Activated CD4-positive, alpha-beta T cell treated with anti-CD3 and anti-CD28 coated beads, Interleukin-2, amount 50 U/mL, for 1 hour (primary cell): ENCODE measurements at places on chromosomes 6 and 20.

DNA sequence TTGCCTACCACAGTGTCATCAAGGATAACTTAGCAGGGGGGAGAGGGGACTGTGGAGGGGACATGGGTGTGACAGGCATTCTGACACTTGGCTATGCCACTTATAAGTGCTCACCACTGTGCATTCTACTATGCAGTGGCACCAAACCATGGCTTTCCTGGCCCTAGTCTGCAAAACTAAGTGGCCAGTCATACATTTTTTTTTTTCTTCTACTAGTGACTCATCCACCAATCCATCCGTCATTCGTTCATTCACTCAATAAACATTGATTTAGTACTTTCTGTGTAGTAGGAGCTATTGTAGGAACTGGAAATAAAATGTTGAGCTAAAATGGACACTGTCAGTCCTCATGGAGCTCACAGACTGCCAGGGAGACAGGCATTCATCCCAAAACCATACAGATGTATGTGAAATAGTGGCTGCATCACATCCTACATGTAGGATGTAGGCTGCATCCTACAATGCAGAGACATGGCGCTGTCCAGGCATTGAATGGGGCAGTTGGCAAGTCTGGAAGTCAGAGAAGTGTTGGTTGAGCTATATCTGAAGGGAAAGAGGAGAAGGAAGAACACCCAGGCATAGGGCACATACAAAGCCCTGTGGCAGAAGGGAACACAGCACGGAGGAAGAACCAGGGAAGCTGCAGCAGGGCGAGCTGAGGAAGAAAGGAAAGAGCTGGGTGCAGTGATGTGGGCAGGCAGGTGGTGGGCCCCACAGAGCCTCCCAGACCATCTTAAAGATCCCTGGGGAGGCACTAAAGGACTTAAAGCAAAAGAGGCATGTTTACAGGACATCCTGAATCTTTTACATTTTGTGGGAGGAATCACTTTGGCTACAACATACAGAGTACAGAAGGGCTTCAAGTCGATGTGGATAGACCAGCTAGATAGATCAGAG, 224.4 kb downstream of the UST start:
- DNase-seq: no peak

DNA sequence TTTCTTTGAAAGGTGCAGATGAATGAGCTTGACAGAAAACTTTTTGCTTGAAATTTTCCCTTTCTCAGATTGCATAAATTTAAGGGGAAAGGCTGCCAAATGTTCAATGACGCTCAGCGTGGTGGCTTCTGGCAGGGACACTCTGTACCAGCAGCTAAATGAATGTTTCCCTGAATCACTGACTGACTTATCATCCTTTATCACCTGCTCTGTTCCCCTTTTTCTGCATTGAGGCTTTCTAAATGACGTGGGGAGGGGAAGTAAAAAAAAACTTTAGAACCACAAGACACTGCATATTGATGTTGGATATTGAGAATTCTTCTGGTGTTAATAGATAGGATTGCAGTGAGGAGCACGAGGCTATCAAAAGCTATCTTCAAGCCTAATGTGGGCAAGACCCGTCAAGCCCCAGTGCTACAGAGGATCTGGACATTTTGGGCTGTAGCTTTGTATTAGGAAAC, 46.9 kb upstream of the ENPP5 start:
- no peak for DNase-seq

DNA sequence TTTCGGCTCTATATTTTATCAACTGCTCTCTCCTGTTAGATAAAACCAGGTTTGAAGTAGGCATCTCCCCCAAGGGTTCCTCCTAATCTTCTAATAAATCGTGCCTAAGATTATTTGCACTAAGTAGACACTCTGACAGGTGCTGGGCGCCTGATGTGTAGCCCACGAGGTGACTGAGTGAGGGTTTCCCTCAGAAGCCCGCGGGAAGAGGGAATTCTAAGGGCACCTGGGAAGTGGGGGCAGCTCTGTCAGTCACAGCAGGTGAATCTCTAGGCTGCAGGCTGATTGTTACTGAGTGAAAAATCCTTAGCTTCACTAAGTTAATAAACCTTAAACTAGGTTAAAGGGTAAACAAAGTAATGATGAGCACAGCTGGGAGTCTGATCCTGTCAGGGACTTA, 68.2 kb downstream of the PXDC1 start:
- DNase-seq: no peak

DNA sequence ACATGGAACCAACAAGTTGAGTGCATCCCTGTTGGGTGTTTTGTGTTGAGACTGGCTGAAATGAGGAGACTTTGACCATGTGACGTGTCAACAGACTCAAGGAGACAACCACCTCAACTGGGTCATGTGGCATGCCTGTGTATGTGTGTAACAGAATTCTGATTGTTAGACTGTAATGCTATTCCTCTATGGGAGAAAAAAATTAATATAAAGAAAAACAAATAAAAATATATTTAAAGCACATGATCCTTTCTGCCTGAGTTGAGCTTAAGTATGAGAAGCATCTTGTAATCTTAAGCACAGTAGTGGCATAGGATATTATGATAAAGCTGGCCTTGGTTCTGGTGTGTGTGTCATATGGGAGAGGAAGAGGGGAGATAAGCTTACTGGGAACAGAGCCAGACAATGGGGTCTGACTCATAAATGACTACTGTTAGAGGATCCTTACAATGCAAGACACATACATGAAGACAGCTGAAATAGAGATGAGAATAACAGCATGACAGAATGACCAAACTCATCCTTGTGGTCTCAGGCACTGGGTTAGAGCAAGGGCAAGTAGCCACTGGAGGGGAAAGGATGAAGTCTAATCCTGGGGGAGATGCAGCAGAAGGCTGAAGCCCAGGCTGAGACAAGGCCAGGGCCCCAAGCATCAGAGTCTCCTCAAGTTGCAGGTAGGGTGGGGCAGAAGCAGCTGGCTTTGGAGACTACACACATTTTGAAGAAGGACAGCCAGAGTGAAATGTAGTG, 9.2 kb downstream of the TP53INP2 start:
- no peak for DNase-seq

DNA sequence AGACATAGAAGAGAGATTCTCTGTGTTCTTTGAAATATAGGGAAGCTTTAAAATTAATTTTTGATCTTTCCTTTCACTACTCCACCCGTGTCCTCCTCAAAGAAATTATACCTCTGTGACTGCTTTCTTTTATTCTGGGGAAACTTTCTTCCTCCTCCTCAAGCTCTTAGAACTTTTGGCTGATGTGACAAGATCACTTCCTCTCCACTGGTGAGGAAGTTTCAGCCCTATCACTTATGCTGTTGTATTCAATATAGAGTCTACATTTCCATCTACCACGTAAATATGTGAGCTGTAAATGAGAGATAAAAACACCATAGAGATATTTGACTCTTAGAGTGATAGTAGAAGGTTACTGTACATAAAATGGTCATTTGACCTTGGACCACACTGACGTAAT, 141.9 kb upstream of the SASH1 start:
- DNase-seq: no peak

GRCh38 chr6:16572317-16572716, 188.9 kb downstream of the ATXN1 start:
- no peak for DNase-seq

- no peak for DNase-seq
Observed at GRCh38 chr6:11804135-11804534, 25.5 kb upstream of the ADTRP start.

DNA sequence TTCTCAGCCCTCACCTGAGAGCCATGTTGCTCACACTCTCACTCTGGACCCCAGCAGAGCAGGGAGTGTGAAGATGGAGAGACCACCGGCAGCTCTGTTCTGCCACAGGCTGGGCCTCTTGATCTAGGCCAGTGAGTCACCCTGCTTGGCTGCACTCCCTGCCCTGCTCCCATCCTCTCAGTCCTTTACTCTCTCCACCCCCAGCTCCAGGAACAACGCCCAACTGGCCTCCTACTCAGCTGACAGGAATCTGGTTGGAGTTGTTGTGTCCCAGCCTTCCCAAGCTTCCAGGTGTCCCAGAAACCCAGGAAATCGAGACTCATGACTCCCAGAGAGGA, at the start of gene PSORS1C1:
TSS of gene PSORS1C1 (plus strand) at position 260 of the 338 bp plus-strand sequence. CDS start 14,833 bp downstream, outside the sequence.
- no peak for DNase-seq

DNA sequence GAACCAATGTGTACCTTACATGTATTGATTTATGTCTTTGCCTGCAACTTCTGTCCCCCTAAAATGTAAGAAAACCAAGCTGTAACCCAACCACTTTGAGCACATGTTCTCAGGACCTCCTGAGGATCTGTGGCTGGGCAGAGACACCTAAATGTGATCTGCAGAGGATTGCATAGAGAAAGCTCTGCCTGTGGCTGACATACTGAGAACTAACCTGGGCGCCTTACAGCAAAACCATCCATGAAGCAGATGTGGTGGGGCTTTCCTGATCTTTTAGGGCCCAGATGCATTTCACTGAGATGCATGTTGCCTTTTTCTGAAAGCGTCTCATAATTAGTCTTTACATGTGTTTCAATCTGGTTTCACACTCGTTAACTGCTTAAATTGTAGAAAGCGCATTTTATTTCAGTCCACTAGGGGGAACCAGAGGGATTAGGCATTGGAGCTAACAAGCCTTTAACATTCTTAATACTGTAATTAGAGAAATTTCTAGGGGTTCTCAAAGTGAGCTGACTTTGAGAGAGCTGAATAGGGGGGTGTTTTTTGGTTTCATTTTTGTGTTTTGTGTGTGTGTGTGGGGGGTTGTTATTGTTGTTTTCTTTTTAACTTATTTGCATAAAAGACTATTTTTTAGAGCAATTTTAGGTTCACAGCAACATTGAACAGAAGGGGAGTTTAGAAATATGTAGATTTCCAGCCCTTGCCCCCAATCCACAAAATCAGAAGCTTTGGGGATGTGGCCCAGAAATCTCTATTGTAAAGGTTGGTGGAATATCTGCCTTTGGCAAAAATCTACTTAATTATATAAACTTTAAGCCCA, 50.9 kb upstream of the FAM184A start:
- no peak for DNase-seq

DNA sequence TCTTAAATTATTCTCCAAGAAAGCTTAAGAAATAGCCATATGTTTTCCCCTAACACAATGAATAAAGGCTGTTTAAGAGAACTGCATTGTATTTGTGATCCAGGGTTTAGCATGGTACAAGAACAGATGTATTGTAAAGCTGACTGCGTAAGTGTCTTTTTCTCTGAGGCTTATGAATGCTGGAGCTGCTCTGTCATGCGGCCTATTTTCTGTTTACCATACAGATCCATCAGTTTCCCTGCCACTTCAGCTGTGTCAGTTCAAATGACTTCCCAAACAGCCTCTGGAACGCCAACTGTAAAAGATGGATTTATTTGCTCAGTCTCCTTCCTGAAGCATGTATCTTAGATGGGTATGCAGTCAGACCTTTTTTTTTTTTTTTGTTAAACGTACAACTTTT, 419.3 kb upstream of the HS3ST5 start:
- no peak for DNase-seq

DNA sequence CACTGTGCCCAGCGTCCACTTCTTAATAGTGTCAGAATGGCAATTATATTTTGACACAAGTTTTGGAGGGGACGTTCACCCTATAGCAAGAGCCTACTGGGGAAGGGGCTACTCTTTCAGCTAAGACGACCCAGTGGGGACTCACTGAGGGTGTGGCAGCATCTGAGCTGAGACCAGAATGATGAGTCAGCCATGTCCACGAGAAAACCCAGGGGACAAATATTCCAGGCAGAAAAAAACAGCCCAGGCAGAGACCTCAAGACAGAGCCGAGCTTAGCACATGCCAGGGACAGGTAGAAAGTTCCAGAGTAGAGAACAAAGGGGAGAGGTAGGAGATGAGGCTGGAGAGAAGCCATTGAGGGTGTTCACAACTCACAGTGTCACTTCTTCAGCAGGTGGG, 11.2 kb downstream of the CNBD2 start:
- DNase-seq: no peak

- DNase-seq: no peak
Observed at GRCh38 chr6:111551521-111552231, 54.0 kb downstream of the TRAF3IP2 start.

DNA sequence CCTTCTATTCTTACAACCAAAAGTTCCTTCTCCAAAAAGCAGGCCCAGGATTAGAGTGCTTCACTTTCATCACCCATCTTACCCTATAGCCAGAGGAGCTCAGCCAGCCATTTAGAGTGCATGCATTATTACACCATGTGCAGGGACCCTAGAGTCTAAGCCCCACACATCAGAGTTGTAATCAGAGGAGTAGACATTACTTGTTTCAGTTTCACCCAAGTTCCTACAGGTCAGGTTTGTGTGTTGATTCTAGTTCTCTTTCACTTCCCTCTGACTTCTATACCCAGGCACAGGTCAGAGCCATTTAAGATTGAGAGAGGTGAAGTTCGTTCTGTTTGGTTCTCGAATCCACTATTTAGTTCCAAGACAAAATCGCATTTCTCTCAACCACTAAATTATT, 16.3 kb upstream of the ARFGEF3 start:
- DNase-seq: no peak

- DNase-seq: no peak
Observed at GRCh38 chr6:118993803-118994251, 58.9 kb upstream of the MCM9 start.

- DNase-seq: no peak
Observed at GRCh38 chr6:122719176-122719575, 60.3 kb upstream of the FABP7 start.

DNA sequence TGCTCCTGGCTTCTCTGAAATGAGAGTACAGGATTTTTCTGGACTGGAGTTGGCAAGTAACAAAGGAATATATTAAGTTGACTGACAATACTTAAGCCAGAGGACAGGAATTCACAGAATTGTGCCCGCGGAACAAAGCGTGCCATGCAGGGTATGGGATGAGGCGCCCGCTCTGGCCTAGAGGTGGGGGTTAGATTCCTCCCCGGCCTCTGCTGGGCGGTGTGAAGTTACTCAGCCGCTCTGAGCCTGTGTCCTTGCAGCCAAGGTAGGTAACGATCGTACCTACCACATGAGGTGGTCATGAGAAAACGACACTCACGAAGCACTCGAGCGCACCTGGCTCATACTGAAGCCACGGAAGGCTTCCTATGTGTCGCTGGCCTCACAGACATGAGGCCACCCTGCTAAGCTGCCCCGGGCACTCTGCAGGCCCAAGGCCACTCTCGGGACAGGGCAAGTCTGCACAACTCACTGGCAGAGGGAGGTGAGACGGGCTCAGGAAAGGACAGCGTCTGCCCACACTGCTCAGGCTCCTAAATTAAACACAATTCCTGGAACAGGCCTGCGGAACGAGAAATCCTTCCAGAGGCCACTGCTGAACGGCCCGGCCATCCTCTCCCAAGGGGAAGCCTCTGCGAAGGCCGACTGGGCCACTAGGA, 70.8 kb downstream of the PSMG4 start:
- DNase-seq: no peak

- no peak for DNase-seq
Observed at GRCh38 chr20:35823937-35824336, 52.1 kb downstream of the PHF20 start.

DNA sequence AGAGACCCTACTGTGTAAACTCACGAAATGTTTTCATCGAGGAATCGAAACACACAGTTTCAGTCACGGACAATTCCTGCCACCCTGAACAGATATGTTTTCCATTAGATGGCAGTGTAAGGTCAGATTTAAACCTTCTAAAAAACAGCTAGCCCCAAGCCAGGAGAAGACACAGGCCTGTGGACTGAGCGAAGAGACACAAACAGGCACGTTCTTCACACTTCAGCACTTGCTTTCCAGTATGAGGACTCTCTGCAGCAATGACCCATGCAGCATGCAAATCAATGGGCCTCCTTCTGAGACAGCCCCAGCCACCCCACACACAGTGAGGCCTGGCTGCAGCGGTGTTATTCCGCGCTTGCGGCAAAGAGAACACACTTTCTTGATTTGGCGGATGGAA, 31.9 kb downstream of the HUS1B start:
- no peak for DNase-seq

- DNase-seq: no peak
Observed at GRCh38 chr6:107684996-107685395, 139.1 kb downstream of the SCML4 start.
